ENCODE measurements at places on chromosomes 2 and 18.

GRCh38 chr2:2763351-2764000, 432.4 kb upstream of the MYT1L start:
- DNase-seq, result no peak

DNA sequence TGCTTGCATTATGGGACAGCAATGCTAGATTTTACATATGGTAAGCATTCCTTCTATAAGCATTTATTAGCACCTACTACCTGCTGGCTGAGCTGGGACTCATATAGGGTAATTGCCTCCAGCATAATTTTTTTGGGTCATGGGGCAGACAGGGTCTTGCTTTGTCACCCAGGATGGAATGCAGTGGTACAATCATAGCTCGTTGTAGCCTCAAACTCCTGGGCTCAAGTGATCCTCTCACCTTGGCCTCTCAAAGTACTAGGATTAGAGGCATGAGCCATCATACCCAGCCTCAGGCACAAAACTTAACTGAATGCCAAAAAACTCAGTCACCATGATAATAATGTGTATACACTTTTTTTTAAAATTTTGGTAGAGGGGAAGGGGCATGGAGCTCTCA, 35.3 kb downstream of the TMEM237 start:
- DNase-seq, result no peak

DNA sequence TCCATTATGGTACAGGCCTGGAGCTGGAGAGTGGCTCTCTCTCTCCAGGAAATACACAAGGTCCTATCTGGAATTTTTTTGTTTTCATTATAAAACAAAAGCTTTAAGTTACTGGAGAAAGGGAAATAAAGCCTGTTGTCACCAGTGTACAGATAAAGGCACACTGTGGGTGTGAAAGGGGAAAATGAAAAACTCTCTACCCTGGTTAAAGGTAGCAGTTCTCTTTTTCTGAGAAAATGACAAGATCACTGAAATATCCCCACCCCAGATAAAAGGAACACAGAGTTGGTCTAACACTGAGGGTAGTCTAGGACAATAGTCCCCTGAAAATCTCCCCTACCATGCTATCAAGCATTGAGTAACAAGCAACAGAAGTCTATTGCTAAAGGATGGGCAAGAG, 438.7 kb downstream of the MBD2 start:
- DNase-seq, result no peak

DNA sequence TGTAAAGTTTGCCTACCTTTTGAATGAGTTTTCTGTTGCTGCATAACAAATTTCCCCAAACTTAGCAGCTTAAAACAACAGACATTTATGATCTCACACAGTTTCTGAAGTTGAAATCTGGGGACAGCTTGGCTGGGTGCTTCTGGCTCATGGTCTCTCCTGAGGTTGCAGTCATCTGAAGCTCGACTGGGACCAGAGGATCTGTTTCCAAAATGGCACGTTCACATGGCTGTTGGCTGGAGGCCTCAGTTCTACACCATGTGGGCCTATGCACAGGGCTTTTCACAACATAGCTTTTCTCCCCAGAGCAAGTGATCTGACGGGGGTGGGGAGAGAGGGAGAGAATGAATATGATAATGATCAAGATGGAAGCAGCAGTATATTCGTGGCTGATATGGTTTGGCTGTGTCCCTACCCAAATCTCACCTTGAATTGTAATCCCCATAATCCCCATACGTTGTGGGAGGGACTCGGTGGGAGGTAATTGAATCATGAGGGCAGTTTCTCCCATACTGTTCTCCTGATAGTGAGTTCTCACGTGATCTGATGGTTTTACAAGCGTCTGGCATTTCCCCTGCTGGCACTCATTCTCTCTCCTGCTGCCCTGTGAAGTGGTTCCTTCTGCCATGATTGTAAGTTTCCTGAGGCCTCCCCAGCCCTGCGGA, 3.5 kb downstream of the RALB start:
- no peak for DNase-seq

- DNase-seq, result no peak
Observed at GRCh38 chr18:59821983-59822382, 77.8 kb upstream of the PMAIP1 start.

- no peak for DNase-seq
Observed at GRCh38 chr2:190786404-190787166, 94.0 kb upstream of the GLS start.

- DNase-seq, result no peak
Observed at GRCh38 chr2:46134531-46135227, 162.5 kb upstream of the EPAS1 start.

GRCh38 chr2:106158871-106159270, 35.2 kb downstream of the UXS1 start:
- DNase-seq, result peak; percentile 54

- DNase-seq, result peak; percentile 20
Observed at GRCh38 chr2:25700221-25700660, 26.9 kb upstream of the DTNB start.

GRCh38 chr2:80300954-80301353, 3.6 kb downstream of the LRRTM1 start:
- DNase-seq, result no peak

DNA sequence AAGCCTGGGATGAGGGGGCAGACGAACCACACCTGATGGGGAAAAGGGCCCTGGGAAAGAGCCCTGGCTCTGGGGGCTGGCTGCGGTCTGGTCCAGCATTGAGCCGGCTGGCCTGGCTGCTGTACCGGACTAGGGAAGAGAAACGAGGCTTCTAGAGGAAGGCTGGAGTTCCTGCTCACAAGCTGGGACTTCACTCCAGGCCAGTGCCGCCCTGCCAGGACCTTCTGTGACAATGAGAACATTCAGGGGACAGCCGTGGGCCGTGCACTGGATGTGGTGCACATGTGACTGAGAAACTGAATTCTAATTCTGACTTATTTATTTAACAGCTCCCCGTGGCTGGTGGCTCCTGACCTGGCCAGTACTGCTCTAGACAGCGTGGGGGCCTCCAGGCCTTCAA, 269.3 kb downstream of the HDAC4 start:
- DNase-seq, result no peak

- DNase-seq, result no peak
Observed at GRCh38 chr2:190486037-190486623, 48.4 kb downstream of the NEMP2 start.

GRCh38 chr2:200767111-200767885, 44.4 kb upstream of the BZW1 start:
- DNase-seq, result no peak

DNA sequence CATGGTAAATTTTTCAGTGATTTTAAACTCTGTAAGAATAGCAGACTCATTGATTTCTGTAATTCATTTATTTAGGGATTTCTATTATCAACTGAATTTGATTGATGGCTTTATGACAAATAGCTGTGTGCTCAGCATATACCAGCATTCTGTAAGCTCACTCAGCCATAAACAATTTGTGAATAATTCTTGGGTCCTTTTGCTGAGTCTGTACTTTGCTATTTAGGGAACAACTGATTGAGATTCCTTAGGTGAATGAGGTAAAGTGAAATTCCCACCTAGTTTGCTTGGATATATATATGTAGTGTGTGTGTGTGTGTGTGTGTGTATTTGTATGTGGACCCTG, 76.7 kb upstream of the CAVIN2 start:
- DNase-seq, result no peak

DNA sequence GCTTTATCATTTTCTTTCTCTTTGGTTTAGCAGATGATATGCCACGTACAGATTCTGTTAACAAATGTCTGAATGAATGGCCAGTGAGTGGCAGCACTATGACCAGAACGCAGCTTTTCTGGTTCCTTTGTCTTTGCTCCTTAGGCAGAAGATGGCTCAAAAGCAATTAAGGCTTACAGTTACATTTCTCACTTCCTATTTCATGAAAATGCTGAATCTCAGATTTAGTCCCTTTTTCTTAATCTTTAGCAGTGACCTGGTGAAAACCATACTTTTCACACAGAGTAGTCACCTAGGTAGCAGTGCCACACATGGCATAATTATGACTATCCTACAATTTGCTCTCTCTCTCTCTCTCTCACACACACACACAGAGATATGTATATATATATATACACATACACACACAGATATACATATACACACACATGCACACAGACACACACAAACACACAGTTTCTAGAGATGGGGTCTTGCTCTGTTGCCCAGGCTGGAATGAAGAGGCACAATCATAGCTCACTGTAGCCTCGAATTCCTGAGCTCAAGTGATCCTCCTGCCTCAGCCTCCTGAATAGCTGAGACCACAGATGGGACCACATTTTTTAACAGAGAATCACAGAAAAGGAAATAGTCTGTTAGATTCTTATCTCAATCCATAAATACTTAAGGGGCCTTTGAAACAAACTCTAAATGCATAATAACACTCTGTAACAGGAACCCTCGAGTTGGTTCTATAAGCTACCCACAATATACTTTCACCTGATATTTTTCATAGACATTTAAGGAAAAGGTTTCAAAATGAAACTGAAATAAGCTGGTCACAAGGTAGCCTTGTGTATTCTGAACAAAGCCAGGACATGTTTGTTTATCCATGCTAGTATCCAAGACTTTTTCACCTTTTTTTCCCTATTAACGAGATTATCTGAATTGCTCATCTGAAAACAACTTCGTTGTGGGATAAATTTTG, 11.6 kb downstream of the PDE6D start:
- DNase-seq, result no peak

DNA sequence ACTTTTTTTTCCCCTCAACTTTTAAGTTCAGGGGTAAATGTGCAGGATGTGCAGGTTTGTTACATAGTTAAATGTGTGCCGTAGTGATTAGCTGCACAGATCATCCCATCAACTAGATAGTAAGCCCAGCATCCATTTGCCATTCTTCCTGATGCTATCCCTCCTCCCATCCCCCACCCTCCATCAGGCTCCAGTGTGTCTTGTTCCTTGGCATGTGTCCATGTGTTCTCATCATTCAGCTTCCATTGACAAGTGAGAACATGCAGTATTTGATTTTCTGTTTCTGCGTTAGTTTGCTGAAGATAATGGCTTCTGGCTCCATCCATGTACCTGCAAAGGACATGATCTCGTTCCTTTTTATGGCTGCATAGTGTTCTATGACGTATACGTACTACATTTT, 47.2 kb upstream of the STON1 start:
- no peak for DNase-seq

DNA sequence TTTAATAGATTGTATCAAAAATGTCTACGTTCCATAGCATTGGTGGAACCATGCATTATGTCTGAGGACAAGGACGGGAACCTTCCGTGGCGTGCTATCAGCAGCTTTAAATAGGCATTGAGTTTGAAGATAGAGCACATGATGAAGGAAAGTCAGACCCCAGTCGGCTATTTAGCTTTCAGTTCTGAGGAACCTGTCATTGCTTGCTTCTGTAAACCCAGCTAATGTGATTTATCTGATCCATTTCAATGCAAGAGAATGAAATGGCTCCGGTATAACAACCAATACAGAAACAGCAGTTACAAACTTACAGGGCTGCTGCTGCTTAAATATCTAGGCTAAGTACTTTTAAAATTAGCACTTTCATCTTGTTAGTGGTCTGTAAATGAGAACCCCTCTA, 503.3 kb downstream of the RNF144A start:
- DNase-seq, result no peak

GRCh38 chr2:42274863-42275262, 86.2 kb downstream of the COX7A2L start:
- no peak for DNase-seq

DNA sequence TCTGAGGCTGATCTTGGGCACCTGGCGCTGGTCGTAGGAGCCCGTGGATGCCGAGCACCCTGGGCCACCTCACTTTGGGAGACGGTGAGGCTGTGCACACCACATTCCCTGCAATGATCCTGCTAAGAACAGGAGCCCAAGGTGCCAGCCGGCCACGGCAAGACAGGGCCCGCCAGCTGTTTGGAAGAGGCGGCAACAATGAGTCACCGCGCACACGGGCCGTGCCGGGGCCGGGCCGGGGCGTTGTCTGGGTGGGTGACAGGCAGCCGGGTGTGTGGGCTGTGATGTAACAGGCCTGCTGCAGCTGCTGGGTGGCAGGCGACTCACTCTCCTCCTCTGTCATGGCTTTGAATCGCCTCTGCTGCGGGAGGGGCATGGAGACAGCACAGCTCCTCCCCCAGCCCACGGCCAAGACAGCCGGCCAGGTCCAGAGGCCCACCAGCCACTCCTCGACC, 49.7 kb upstream of the ODC1 start:
- peak; percentile 55 for DNase-seq

DNA sequence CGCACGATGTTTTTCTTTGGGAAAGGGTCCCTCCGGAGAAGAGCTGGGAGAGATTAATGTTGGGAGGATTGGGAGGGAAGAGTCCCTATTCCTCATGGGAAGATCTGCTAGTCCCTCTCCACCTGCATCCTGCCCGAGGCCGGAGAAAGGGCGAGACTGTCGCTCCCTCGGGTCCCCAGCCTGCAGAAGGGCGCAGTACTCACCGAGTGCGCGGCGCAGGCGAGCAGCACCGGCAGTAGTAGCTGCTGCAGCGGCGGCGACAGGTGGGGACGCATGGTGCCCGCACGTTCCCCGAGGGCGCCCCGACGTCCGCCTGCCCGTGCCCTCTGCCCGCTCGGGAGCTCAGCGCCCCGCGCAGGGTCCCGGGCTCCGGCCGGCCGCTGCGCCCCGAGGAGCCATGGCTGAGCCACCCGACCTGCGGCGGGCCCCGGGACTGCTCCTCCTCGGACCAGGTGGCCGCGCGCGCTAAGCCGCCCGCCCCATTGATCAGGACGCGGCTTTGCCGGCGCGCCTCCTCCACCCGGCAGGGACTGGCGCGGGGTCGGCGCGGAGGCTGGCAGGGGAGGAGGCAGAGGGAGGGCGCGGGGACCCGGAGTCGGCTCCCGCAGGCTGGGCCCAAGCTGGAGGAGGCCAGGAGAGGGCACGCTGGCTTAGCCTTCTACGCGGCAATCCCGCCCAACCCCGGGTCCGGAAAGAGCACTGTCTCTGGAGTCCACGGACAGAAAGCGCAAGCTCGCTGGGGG, at the start of gene SCTR:
TSS of gene SCTR (minus strand) at position 532 of the 743 bp plus-strand sequence. CDS start at position 275, 257 bp downstream.
- no peak for DNase-seq

DNA sequence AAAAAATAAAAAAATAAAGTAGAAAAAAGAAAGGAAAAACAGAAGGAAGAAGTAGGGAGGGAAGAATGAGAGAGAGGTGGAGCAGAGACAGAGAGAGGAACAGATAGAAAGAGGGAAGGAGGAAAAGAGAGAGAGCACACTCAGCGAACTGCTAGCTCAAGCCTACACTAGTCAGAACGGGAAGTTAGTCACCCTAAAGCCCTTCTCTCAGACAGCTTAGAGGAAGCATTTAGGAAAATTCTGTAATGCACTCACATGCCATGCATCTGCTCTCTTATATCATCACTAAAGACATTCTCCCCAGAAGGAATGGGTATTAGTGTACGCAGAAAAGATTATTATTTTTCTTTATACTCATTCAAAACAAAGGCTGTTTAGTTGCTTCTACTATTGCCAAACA, 68.1 kb upstream of the SULT1C3 start:
- no peak for DNase-seq

Measured in central memory CD4-positive, alpha-beta T cell (primary cell).